ENCODE measurements at places on chromosomes 2 and 18.

- DNase-seq = peak; percentile 84
These were observed 141.7 kb downstream of the ZFP36L2 start for GRCh38 chr2:43084699-43085091.

- DNase-seq = no peak
These were observed 201.4 kb downstream of the CELF4 start for GRCh38 chr18:37364237-37364636.

DNA sequence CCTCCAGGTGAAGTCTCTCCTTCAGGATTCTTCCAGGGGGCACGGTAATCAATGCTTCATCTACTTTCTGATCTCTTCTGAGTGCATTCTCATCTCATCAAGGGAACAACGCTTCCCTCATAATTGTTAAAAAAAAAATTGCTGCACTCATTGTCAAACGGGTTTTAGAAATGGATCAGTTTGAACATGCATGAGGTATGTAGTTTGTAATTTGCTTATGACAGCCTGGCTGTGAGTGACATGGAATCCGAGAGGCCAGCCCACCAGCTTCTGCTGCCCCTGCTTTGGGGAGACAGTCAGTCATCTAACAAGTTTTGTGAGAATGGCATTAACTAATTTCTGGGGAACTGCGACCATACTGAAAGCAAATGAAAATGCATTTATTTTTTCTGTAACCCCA is 791.9 kb upstream of the SOX11 start:
- DNase-seq = no peak

DNA sequence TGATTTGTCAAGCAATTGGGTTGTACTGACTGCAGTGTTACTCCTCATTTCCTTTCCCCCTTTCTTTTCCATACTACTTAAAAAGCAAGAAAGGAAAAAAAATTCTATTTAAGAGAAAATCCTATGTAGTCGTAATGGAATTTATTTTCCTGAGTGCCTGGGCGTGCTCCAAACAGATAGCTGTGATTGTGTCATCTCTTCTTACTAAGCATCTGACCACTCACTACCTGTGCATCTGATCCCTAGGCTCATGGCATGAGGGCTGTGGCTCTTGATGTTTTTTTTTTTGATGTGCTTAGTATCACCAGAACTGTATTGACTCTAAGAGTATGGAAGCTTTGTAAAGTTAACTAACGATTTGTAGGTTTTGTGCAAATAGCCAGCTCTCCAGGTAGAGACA is 19.0 kb downstream of the CRIM1 start:
- DNase-seq = no peak

DNA sequence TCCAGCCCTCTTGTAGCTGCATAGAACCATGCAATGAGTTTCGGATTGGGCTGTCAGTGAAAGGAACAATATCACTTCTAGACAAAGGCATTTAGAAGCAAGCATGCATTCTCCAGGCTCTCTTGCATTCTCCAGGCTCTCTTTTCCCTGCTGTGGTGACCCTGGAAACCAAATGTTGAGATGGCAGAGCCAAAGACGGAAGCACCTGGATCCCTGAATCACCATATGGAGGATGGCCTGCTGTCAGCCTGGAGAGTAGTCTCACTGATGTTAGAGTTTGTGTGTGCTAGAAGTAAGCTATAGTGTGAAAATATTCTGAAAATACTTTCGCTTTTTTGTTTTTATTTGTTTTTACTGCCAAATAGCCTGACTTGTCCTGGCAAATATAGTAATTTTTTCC is 203.9 kb downstream of the C1D start:
- DNase-seq = no peak

GRCh38 chr2:17661460-17661859 is 92.2 kb downstream of the SMC6 start:
- DNase-seq = no peak

GRCh38 chr2:98468621-98469236 is 24.1 kb downstream of the INPP4A start:
- no peak for DNase-seq

DNA sequence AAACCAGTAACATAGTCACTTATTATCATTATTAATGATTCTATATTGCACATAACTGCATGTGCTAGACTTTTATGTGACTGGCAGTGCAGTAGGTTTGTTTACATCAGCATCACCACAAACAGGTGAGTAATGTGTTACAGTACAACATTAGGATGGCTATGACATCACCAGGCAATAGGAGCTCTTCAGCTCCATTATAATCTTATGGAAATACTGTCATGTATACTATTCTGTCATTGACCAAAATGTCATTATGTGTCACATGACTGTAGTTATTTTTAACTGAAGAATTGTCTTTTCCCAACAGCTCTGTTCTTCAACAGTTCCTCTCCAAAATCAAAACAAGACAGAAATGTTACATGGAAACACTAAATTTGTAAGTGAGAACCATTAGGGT is 96.3 kb downstream of the C18orf54 start:
- no peak for DNase-seq

DNA sequence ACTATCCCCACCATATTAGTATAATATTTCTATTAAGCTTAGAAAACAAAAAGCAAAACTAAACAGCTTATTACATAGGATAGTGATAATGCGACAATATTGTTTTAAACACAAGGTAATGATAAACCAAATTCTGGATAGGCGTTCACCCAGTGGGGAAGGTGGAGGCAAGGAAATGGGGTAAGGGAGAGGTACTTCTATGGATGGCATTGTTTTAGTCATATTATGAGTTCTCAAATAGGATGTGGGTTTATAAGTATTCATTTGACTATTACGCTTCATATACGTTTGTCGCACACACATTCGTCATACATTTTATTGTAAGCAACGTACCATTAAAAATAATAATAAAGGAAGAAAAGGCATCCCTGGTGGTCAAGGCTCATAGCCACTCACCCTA is 88.8 kb upstream of the DNMT3A start:
- no peak for DNase-seq

DNA sequence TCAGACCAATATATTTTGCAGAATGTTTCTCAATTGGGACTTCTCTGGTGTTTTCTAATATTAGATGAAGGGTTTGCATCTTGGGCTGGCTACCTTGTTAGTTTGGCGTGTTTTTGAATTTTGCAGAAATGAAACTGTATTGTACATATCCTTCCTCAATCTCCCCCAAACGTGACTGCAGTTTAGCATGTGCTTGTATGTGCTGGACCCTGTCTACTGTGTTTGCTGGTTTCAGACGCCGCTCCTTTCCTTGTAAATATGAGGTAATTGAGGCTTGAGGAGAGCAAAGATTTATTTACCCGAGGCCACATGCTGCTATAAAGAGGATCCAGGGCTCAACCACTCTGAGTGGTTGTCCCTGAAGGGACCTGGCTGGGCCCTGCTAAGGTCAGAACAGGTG is 57.2 kb downstream of the NGEF start:
- DNase-seq = no peak

DNA sequence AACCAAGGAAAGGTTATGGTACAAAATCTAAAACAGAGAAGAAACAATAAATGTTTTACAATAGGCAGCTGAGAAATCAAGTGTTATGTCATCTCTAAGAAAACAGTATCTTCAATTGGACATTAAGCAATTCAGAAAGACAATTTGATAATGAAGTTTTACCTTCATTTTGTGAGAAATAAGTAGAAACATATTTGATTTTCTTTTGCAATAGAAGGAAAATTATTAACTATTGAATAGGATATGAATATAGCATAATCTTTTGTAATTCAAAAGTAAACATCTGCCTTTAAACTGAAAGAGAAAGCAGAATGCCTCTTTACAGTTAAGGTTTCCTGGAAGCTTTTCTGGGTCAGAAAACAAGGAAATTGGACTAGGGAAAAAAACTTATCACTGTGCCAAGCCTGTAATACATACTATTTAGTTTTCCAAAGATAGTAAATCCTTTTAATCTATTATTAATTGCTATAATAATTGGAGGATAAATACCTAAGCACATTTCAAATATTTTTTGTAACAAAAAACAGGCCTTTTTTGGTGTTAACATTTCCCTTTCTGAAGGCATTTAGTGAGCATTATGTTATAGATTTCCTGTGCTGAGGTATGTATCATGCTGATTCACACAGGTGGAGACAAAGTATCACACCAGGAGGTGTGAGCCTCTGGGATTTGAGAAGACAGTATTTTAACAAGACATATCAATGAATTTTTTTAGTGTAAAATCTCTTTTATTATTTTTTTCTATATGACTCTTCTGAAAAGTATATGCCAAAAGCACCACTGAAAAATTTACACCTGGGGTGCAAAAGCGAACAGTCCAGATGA is 947.0 kb upstream of the CDH2 start:
- DNase-seq = no peak

GRCh38 chr2:197606180-197606579 is 69.2 kb downstream of the RFTN2 start:
- no peak for DNase-seq

DNA sequence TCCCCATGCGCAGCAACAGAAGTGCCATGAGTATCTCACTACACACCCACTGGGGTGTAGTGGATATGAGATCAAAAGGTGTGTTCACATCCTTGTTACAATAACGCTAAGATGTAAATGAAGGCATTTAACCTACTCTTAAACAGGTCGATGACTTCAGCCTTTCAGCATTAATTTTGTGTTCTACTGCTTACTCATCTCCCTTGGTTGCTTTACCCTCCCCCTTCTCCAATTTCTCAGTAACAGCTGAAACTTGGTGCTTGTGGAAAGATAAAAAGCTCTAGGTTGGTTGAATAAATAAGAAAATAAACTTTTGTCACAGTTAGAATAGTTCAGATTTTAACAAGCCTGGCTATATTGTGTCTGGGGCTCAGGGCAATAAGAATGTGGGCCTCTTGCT is 147.5 kb upstream of the SESTD1 start:
- no peak for DNase-seq

DNA sequence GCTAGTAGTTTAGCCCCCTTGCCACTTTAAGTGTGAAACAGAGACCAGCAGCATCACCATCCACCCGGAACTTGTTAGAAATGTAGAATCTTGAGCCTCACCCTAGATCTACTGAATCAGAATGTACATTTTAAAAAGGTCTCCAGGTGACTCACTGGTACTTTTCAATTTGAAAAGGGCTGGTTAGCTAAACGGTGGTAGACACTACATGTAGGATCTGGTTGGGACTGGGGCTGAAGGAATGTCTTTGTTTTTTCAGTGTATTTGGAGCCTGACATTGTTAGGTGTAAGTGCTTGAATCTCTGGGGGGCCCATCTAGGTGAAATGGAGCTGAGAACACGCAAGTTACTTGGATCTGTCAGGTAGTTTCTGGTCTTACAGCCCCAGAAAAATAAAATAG is 44.0 kb upstream of the XPO1 start:
- no peak for DNase-seq

DNA sequence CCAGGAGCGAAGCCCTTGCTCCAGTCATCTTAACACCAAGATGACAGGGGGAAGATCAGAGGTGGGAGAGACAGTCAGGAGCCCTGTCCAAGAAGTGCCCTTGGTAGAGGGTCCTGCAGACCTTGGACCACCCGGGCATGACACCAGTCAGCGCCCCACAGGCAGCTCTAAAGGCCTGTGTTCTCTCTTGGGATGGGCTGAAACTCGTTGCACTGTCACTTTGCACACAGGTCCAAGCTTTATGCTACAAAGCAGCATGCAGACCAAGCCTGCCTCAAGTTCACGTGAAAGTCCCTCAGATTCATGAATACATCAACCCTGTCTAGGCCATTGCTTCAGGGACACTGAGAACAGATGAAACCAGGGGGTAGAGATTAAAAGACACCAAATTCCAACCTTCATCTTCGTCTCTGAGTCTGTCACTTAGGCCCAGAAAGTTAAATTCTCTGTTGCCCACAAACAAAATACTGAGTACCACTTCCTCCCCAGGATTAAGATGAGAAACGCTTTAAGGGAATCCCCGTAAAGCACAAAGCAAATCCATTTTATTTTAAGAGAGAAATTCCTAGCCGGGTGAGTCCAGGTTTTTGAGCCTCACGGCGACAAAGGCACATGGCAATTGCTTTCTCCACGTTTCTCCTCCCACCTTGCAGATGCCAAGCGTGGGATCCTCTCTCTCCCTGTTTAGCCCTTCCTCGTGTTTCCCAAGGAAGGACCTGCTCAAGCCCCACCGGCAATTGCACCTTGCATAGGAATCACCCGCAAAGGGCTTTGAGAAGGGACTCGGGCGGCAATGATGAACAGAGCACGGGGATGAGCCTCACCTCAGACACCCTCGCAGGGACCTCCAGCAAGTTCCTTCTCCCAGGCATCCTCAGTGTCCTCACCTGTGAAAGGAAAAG is 75.0 kb upstream of the ID2 start:
- DNase-seq = no peak

DNA sequence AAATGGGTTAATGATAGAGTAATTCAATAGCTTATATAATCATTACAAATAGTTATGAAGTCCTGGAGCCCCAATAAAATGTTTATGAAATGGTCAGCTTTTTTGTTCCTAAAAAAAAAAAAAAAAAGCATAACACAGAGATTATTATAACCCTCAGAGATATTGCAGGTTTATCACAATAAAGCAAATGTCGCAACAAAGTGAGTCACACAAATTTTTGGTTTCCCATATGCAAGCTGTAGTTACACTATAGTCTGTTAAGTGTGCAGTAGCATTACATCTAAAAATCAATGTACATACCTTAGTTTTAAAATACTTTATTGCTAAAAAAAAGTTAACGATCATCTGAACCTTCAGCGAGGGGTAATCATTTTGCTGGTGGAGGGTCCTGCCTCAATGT is 20.0 kb downstream of the WDFY1 start:
- DNase-seq = no peak

DNA sequence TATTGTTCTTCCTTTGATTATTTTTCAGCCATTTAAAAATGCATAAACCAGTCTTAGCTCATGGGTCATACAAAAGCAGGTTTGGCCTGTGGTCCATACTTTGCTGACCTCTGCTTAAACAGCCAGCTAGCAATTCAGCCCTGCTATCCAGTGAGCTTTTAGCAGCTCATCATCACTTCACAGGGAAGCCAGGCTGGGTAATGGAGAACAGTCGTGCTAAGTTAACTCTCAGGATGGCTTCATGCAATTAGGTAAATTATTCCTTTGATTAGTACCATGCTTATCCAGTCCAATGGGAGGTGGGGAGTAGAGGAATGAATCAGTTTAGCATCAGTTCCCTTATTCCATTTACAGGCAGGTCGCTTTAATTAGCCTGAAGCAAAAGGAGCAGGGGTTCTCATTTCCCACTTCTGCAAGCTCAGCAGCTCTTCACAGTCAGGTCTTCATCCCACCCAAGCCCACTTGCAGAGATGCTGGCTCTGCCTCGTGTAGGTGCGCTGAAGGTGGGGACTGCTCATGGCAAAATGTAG is 109.8 kb upstream of the ALPP start:
- no peak for DNase-seq

DNA sequence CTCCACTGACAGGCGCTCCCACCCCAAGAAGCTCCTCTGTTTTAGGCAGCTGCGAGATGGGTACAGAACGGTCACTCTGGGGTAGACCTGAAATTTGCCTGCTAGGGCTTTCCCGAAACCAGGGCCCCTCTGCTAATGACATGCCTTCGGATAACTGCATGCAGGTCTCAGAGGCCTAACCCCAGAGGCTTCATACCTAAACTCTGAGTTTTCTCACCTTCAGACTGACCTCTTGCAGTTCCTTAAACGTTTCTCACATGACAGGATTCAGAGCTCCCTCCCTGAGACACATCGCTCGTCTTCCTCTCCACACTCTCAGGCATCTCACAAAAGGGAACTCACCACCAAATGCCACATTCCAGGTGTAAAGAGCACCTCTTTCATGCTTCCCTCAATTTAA is 11.3 kb upstream of the KLHL29 start:
- no peak for DNase-seq

- DNase-seq = no peak
These were observed 1.1 kb downstream of the CHN1 start for GRCh38 chr2:175003875-175004729.

- no peak for DNase-seq
These were observed 153.5 kb upstream of the PGAP1 start for GRCh38 chr2:197079832-197080555.

GRCh38 chr2:143205106-143205764 is 76.0 kb downstream of the ARHGAP15 start:
- no peak for DNase-seq

Data from forelimb muscle (tissue), 1 donor.